ENCODE measurements at places on chromosomes 2 and 18.

GRCh38 chr2:238786792-238787490 is 60.9 kb upstream of the TWIST2 start:
- DNase-seq: no peak

- DNase-seq: peak; percentile 75
Observed at GRCh38 chr2:229922449-229923386, at the start of gene FBXO36. FBXO36 (plus strand) TSS chr2:229922503; CDS start chr2:229922514, 11 bp downstream.

DNA sequence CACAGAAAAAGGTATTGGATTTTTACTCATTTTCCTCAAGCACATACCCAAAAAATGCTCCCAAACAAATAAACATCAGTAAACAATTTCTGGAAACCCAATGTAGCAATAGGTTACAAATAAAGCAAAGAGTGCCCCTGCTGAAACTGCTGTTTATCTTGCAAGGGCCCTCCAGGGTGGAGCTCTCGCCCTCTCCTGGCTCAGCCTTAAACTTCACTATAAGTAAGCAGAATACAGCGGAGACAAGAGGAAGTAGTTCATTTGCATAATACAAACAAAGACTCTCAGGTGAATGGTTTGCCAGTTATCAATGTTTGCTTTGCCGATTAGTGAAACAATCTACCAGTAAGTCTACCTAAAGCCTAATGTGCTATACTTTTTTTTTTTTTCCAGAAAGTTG is 437.6 kb downstream of the DLGAP1 start:
- DNase-seq: no peak

- no peak for DNase-seq
Observed at GRCh38 chr2:30108192-30108591, 38.6 kb upstream of the YPEL5 start.

- DNase-seq: no peak
Observed at GRCh38 chr2:144468823-144469595, 50.9 kb downstream of the ZEB2 start.

GRCh38 chr2:240399419-240400324 is 35.8 kb upstream of the GPC1 start:
- DNase-seq: no peak

DNA sequence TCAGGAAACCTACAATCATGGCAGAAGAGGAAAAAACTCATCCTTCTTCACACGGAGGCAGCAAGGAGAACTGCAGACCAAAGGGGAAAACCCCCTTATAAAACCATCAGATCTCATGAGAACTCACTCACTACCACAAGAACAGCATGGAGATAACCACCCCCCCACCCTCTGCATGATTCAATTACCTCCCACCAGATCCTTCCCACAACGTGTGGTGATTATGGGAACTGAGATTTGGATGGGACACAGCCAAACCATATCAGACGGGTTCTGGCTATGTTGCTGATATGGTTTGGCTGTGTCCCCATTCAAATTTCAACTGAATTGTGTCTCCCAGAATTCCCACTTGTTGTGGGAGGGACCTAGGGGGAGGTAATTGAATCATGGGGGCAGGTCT is 28.7 kb upstream of the CCDC150 start:
- no peak for DNase-seq

GRCh38 chr2:104583811-104584210 is 270.1 kb upstream of the POU3F3 start:
- DNase-seq: no peak

- no peak for DNase-seq
Observed at GRCh38 chr2:241608881-241609280, 28.1 kb downstream of the THAP4 start.

- DNase-seq: no peak
Observed at GRCh38 chr18:46754661-46755292, 2.1 kb downstream of the ST8SIA5 start.

DNA sequence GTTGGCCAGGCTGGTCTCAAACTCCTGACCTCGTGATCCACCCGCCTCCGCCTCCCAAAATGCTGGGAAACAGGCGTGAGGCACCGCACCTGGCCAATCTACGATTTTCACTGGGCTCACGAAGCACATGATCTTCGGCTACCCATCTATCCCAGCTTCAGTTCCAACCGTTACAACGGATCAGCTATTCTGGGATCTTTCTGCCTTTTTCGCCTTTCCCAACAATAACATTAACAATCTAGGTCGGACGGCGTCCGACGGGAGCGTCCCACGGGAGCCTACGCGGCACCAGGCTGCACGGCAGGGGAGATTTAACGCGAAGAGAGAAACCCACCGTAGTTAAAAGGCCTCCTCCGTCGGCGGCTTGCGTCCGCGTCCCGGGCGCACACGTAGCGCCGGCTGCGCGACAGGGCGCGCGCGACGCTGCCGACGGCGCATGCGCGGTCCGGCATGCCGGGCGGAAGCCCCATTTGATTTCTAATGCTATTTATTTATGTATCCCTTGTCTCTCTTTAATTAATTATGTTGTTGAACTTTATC is at the start of gene MSL3B:
Gene MSL3B (minus strand): TSS at position 394 of the 540 bp plus-strand sequence.
- DNase-seq: no peak

- DNase-seq: no peak
Observed at GRCh38 chr18:10164271-10165071, 250.7 kb downstream of the VAPA start.

DNA sequence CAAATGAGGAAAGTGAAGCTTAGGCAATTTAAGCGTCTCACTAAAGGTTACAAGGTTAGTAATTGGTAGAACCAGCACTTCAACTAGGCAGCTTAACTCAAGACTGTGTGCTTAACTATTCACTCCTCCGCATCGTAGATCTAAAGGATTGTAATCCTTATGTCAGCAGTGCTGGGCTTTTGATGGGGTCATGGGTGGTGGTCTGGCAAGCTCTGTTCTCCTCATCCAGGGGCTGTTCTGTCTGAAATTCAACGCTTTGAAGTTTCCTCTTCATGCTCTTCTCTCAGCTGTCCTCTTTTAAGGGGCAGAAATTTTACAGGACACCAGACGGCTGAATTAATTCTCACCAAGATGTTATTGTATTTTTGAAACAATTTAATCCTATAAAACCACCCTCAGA is 165.5 kb upstream of the FAM98A start:
- DNase-seq: no peak

DNA sequence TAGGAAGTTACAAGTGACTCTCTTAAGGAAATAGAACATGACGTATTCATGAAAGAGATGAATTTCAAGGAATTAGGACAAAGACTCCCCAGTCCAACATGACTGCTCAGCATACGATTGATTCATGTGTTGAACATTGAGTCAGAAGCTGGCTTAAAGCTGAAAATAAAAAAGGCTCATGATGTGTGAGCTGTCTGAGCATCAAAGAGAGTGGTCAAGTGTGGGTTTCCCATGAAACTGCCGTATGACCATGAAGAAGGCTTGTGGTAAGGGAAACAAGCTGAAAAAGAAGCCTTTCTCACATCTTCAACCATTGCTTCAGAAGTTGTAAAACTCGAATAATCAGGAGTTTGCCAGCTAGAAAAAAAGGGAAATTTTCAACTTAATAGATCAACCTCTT is 201.9 kb upstream of the APCDD1 start:
- no peak for DNase-seq

DNA sequence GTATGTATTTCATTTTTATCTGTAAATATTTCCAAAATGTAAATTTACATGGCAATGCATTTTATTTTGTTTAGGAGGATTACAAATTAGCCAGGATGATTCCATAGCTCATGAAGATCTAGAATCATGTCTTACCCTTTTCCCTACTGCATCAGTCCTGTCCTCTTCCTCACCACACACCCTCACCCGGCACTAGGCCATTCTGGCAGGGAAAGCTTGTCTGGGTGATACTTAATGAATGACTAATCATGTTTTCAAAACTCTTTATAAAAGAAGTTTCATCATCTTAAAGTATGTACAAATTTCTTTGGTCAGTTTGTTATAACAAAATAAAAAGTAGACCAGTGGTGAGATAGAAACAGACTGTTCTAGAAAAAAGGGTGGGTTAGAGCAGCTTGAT is 283.3 kb upstream of the VWC2L start:
- DNase-seq: no peak

GRCh38 chr18:76707534-76707933 is 114.8 kb upstream of the ZNF236 start:
- no peak for DNase-seq

DNA sequence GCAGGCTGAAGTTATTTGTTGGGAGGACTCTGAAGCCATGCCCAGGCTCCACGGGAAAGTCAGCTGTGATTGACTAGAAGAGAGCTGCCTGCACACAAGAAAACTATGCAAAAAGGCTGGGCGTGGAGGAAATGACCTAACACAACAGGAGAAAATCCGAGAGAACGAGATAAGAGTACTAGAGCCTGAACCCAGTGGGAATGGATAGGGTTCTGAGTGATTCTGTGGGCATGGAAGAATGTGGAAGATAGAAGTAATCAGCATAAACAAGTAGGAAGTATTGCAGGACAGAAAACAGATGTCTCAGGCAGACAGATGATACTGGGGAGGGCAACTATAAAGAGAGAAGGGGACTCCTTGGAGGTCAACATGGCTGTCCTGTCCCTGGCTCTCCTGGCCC is 12.1 kb upstream of the COPS8 start:
- DNase-seq: no peak

GRCh38 chr18:37624318-37624717 is 58.7 kb upstream of the CELF4 start:
- no peak for DNase-seq

DNA sequence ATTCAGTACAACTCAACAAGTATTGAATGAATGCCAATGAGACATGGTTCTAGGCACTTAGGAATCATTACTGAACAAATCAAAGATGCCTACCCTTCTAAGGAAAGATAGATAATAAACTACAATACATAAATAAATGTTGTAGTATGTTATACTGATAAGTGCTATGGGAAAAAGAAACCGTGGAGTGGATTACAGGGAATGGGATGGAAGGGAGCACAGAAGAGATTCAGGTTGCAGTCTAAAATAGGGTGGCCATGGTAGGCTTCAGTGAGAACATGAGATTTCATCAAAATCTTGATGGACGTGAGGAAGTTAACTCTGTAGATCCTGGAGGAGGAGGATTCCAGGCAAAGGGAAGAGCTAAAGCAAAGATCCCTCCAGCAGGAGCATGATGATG is 17.9 kb upstream of the CREB1 start:
- no peak for DNase-seq

DNA sequence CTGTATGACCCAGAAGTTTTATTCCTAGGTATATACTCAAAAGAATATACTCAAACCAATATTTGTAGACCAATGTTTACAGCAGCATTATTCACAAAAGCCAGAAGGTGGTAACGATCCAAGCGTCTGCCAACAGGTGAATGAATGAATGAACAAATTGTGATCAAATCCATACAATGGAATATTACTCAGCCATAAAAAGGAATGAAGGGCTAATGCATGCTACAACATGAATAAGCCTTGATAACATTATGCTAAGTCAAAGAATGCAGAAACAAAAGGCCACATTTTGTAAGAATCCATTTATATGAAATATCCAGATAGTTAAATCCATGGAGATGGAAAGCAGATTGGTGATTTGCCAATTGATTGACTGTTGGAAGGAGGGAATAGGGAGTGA is 5.5 kb upstream of the CD226 start:
- DNase-seq: no peak

DNA sequence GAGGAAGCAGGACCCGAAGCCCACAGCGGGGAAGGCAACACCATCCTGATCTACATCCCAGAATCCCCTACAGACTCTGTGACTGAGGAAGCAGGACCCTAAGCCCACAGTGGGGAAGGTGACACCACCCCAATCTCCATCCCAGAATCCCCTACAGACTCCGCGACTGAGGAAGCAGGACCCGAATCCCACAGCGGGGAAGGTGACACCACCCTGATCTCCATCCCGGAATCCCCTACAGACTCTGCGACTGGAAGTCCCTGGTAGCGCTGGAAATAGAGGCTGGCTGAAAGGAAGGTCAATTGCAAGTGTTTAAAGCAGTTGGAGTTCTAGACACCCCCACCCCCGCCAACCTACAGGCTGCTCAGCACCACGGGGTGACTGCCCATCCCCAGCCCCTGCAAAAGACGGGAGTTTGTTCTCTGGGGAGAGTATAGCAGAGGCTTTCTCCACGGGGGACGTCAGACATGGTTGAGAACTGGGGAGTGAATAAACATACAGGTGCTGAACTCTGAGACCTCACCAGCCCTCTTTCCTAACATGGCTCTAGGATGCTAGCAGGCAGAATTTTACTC is 21.0 kb downstream of the CIB4 start:
- no peak for DNase-seq

GRCh38 chr2:129175051-129175450 is 804.4 kb upstream of the RAB6C start:
- no peak for DNase-seq

DNA sequence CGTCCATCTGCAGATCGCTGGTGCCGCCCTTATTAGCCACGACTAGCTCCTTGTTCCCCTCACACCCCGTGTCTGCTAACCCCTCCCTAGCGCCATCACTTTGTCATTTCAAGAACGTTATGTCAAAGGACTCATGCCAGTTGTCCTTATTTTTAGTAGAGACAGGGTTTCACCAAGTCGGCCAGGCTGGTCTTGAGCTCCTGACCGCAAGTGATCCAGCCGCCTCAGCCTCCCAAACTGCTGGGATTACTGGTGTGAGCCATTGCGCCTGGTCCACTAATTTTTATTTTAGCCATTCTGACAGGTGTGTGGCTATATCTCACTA is 138.9 kb upstream of the HDAC4 start:
- DNase-seq: no peak

DNA sequence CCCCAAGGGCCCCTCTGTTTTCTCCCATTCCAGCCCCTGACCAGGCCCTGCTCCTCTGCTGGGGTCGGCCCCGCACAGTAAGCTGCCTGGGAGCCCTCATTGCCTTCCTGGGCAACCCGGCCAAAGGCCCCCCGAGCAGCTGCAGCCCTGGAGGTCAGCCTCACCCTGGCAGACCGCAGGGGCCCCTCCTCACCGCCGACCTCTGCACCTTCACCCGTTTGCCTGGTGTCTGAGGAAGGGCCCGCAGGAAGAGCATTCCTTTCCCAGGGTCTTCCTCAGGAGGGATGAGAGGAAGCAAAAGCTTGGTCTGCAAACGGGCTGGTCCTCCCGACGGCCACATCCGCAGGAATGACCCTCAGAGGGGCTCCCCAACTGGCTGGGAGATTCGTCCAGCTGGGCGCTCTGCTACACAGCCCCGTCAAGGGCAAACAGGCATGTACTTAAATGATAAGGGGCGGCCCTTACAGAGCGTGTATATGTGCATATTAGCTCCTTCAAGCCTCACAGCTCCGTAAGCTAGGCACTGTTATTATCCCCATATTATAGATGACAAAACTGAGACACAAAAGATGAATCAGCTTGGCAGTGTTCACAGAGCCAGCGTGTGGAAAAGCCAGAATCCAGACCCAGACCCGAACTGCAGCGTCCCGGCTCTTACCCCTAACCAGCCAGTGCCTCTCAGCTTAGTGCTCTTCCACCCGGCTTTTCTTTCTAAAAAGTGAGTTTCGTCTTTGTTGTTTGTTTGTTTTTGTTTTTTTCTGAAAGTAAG is 52.8 kb downstream of the SLC4A1AP start:
- DNase-seq: no peak

DNA sequence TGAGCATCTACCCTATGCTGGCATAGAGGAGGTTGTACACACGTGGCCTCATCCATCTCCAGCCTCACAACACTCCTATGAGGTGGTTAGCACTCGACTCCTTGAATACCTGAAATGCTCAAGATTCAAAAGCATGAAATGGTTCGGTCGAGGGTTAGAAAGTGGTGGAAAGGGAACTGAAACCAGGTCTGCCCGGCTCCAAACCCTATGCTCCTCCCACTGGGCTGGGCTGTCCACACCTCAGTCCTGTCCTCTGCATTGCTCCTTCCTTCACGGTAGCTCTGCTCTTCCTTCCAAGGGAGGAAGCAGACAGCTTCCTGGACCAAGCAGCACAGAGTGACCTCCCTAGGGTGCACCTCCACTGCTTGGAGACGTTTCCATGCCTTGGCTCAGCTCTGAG is 565.2 kb upstream of the ID2 start:
- DNase-seq: no peak

- no peak for DNase-seq
Observed at GRCh38 chr2:150234787-150235446, 252.6 kb downstream of the RND3 start.

Measured in esophagus squamous epithelium (tissue), 5 donors.